ENCODE measurements at places on chromosomes 13 and 19.

DNA sequence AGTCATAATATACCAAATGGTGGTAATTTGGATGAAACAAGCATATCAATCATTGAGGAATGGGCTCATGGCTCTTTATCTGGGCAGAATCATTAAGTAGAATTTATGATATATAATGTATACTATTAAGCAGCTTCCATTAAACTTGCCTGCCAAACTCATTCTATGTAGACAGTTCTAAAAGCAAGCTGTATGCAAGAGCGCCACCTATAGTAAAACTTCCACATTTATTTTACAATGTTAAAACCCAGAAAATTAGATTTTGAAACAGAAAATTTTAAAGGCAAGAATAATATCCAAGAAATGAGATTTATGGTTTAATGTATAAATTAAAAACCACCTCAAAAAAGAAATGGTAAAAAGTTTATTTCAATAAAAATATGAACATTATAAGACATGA lies 161.5 kb downstream of the MZT1 start:
- DNase-seq, result no peak

GRCh38 chr13:76300688-76301087 lies 585.5 kb downstream of the KCTD12 start:
- no peak for DNase-seq

- no peak for DNase-seq
Measured at GRCh38 chr19:3656073-3656746, 29.6 kb upstream of the CACTIN start.

DNA sequence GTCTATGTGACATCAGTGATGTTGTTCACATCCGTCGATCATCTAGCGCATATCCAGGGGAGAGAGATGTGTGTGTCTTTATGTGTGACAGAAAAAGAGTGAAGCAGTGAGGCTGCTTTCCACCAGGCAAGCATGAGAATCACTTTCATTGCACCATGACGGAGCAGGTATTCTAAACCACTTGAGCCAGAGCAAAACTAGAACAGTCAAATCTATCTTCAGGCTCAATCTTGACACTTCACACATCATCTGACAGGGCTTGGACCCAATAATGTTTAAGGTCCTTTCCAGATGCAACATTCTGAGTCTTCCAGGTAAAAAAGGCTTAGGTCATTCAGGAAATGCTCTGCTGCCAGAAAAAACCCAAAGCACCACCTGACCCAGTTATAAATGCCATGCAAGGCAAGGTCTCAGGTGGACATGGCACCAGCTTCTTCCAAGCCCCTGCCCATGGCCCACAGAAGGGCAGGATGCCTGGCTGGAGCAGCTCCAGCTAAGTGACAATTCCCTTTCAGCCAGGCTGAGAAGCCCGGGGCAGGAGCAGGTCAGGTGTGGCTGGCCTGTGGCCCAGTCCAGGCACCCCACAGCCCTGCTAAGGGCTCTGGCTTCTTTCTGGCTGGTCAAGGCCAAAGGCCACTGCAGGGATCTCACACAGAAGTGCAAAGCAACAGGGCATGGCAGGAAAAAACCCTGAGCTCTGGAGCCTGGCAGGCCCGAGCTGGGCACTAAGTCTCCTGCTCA lies 5.0 kb downstream of the ELAVL1 start:
- no peak for DNase-seq

- DNase-seq, result no peak
Measured at GRCh38 chr13:42007844-42008243, 40.6 kb upstream of the DGKH start.

DNA sequence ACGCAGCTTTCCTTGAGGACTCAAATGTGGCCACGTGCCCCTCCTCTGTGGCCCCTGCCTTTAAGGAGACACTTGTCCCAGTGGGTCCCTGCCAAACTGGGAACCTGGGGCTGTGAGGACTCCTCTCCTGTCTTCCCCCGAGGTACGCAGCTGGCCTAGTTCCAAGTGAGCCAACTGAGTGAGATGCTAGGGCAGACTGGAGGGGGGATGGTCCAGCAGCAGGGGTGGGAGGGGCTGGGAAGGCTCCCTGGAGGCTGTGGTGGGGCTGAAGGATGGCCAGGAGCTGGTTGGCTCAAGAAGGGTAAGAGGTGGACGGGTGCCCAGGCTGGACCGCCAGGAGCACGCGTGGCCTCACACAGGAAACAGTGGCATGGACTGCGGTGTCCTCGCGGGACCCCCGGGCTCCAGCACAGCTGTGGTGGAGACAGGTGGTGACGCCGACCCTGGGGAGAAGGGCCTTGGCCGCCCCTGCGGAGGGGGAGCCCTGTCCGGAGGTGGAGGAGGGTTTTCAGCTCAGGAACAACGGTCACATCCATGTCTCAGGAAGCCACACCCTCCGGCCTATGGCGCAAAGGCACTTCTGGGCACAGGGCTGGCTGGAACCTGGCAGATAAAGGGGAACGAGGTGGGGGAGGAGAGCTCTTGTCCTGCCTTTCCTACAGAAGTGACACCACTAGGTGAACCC lies 45.8 kb downstream of the MLLT1 start:
- DNase-seq, result no peak

All from activated CD4-positive, alpha-beta memory T cell treated with anti-CD3 and anti-CD28 coated beads, Interleukin-2, amount 10 ng/mL, durations not matched to agents 7 days and 5 days (primary cell).